ENCODE measurements at places on chromosomes 4 and X. TPM values are rescaled to one million over a fixed set of nuclear protein-coding genes. Genes with fewer than 3 reads are reported as not detected.

CNKSR2 gene
- total RNA-seq: 13.4 TPM

SAT1 gene
- total RNA-seq: 78.8 TPM

RXFP1 gene
- not detected for total RNA-seq

DNA sequence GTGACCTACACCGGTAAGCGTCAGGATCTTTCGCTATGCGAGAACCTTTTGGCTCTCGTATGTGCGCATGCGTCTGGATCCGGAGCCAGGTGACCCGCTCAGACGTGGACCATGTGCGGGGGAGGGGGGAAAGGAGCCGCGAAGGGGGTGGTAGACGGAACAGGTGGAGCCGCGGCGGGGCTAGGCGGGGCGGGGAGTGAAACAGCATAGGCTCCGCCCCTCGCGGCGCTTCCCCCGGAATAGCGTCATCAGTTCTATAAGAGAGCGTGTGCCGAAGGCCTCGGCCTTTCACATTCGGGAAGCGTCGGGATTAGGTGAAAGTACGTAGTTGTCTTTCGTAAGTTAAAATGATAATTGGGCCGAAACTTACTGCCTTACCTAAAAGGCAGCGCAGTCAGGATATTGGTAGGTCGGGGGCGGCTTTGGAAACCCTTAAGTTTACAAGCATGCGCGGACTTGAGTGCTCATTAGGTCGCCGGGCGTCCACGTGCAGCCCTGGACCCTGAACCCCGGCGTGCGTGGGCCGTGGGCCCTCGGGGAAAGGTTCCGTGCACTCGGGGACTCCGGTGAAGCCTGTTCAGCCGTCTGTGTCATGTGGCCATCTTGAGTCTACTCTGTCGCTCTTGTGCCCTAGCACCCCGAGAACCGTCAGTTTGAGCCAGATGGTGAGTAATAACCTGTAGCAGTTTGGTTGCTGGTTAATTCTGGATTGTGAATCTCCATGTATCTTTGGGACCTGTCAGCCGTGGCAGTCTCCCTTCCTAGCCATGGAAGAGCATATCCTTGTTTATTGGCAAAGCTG is 74.1 kb downstream of the PRSS12 start:
- peak; percentile 93 for DNase-seq

SLC4A4 gene
- 0.43 TPM for total RNA-seq
